Activated CD4-positive, alpha-beta T cell treated with anti-CD3 and anti-CD28 coated beads, Interleukin-2, Interleukin-4, amounts not matched to agents 100 ng/mL and 50 ng/mL, durations not matched to agents 16 hours and 8 hours (primary cell): ENCODE measurements at places on chromosomes 11 and 22.
A peak's percentile ranks its signal among the peaks of the same experiment; 100 is the strongest.

- no peak for DNase-seq
Measured at GRCh38 chr11:111419181-111419580, 40.1 kb upstream of the POU2AF1 start.

DNA sequence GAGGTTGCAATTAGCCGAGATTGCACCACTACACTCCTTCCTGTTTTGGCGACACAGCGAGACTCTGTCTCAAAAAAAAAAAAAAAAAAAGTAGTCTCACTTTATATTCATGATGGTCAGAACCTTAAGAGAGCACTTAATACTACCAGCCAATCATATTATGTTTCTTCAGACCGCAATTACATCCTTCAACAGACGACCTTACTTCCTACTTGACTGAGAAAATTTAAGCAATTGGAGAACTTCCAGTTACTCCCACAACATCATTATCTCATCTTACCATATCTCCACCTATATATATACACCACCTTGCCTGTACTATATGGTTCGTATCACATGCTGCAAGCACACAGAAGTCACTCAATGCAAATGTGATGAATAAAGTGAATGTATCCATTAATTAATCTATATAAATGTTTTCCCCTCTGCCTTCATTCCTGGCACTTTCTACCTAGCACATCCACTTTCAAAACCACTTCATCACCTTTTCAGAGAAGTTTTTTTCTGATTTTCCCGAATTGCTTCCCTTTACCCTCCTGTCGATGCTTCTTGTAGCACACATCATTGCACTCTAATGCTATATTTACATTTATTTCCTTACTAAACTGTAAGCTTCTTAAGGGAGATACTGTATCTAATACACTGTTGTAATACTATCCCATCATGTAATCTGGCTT, 13.8 kb downstream of the ATP5MG start:
- DNase-seq = no peak

GRCh38 chr11:76666408-76666807, 4.1 kb downstream of the LRRC32 start:
- DNase-seq = no peak

- no peak for DNase-seq
Measured at GRCh38 chr11:125167292-125167953, 2.9 kb downstream of the PKNOX2 start.

GRCh38 chr11:33028537-33028914, 10.8 kb upstream of the TCP11L1 start:
- DNase-seq = no peak

DNA sequence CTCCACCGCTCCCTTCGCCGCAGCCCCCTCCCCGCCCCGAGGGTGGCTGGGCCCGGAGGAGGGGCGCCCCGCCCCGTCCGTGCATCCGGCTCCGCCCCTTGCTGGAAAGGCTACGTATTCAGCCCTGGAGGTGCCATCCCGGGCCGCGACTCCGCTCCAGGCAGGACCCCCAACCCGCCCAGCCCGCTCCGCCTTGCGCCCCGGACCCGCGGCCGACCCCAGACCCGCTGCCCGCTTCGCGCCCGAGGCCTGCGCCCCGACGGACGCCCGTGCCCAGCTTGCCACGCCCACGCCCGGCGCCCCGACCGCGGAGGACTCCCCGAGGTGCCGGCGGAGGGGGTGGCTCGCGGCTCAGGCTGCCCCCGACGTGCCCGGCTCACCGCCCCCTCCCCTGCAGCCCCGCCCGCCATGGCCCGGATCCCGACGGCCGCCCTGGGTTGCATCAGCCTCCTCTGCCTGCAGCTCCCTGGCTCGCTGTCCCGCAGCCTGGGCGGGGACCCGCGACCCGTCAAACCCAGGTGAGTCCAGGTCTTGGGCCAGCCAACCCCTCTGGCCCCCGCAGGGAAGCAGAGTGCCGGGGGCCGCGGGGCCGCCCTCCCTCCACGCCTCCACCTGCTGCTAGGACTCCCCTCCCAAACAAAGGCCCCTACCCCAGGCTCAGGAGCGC, at the start of gene ADM2:
Gene ADM2, plus strand, starts transcription at position 104 of the 667 bp plus-strand sequence. Its CDS starts 305 bp downstream, at position 409.
- DNase-seq = peak; percentile 37

DNA sequence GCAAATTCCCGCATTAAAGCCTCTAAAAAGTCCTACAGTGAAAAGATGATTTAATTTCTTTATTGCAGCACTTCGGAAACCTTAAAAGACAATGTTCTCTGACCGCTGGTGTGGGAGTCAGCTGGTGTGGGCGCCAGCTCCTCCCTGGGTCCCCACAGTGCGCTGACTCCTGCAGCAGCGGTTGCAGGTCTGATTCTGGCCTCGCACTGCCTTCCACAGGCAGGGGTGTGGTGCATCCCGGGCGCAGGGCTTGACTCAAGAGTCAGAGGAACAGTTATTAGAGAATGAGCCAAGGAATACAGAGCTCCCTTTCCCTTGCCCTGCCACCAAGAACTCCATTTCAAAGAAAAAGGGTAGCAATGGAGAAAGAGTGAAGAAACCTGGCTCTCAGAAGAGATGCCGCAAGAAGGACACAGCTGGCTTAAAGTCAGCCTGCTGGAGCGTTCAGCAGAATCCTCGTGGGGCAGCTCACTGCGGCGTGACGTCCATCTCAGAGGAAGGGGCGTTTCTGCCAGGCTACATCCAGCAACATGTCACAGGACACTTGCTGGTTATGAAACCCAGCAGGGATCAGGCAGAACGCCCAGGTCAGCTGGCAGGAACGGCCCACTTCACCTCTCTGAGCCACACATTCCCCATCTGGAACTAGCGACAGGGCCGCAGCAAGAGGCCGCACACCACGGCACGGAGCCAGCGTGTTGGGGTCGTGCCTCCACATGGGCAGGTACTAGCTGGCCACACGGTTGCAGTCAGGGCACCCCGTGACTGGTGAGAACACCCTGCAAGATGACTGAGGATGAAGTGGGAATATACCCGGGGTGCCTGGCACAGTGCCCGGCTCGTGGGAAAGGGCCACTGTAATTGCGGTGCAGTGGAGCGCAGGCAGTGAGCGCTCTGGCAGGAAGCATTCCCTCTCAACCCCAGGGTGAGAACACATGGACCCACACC, 18.1 kb upstream of the EFCAB6 start:
- DNase-seq = no peak

DNA sequence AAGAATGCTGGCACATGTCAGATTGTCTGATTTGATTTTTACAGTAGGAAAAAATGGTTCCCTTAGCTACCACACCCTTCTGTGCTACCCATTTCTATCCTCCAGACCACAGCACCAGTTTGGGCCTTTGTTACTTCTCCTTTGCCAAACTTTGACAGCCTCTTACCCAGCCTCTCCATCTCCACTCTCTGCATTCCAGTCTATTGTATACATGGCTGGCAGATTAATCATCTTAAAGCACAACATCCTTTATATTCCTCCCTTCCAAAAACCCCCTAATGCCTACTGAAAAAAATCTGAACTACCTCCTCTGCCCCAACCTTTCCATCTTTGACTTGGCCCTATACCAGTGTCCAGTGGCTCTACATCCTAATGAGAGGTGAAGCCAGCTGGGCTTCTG, 10.8 kb upstream of the PANX1 start:
- no peak for DNase-seq

DNA sequence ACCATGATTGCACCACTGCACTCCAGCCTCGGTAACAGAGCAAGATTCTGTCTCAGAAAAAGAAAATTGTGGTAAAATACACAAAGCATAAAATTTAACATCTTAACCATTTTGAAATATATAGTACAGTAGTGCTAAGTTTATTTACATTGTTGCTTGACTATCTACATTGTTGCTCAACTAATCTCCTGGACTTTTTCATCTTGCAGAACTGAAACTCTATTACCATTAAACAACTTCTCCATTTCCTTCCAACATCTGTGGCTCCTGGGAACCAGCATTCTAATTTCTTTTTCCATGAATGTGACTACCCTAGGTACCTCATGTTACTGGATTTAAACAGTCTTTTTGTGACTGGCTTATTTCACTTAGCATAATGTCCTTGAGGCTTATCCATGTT, 13.5 kb upstream of the VWA5A start:
- DNase-seq = no peak

- no peak for DNase-seq
Measured at GRCh38 chr11:95066716-95067038, at the start of gene SRSF8. Gene SRSF8 (plus strand): TSS chr11:95066919. CDS start chr11:95067227, 308 bp downstream.

DNA sequence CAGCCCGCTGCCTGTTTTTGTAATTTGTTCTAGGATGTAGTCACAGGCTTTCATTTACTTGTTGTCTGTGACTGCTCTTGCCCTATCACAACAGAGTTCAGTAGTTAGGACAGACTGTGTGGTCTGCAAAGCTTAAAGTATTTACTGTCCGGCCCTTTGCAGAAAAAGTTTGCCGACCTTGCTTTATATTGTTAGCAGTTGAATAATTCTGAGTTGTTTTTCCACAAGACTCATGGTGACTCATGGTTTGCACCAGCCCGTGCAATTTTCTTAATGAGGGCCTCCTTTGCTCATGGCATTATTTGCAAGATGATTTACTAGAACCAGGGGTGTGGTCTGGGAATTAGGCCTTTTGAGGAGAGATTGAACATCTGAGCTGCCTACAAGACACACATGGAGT, 110.6 kb downstream of the SCN3B start:
- DNase-seq = no peak

DNA sequence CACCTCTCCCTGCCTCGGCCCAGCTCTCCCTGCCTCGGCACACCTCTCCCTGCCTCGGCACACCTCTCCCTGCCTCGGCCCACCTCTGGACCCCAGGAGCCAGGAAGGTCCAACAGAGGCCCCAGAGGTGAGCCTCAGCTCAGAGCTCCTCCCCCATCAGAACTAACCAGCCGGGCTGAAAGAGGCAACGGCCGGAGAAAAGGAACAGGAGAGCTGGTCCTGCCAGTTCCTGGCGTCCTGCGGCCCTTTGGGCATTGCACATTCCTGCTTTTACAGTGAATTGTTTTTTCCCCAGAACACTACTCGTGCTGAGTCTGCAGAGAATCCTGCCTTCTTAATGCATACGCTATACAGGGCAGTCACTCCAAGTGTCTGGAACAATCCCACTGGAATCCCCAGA, 45.8 kb downstream of the LMO1 start:
- no peak for DNase-seq

GRCh38 chr11:15837901-15838489, 518.4 kb downstream of the SOX6 start:
- DNase-seq = no peak

DNA sequence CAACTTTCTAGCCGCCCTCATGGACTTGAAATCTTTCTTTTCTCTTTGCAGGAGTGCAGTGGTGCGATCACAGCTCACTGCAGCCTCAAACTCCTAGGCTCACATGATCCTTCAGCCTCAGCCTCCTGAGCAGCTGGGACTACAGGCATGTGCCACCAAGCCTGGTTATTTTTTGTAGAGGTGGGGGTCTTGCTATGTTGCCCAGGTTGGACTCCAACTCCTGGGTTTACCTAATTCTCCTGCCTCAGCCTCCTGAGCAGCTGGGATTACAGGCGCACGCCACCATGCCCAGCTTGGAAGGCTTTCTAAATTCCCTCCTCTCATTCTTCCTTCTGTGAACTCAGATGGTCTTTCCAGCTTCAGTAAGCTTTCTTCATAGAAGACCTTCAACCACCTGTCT, 4.7 kb upstream of the APOA1 start:
- DNase-seq = no peak

DNA sequence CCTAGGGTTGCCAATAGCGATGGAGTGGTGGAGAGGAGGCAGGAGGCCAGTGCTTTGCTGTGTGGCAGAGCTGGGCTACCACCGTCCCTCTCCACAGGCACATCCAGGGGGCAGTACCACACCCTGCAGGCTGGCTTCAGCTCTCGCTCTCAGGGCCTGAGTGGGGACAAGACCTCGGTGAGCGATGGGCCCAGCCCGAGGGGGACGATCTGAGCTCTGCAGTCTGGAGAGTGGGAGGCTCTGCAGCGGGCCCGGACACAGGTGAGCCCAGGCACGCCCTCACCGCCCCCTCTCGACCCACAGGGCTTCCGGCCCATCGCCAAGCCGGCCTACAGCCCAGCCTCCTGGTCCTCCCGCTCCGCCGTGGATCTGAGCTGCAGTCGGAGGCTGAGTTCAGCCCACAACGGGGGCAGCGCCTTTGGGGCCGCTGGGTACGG, 2.5 kb downstream of the PKP3 start:
- no peak for DNase-seq

GRCh38 chr11:32987851-32988250, 27.8 kb upstream of the DEPDC7 start:
- DNase-seq = no peak

GRCh38 chr11:17219016-17219415, 11.2 kb upstream of the PIK3C2A start:
- no peak for DNase-seq

- no peak for DNase-seq
Measured at GRCh38 chr11:924406-925157, 1.1 kb upstream of the AP2A2 start.

DNA sequence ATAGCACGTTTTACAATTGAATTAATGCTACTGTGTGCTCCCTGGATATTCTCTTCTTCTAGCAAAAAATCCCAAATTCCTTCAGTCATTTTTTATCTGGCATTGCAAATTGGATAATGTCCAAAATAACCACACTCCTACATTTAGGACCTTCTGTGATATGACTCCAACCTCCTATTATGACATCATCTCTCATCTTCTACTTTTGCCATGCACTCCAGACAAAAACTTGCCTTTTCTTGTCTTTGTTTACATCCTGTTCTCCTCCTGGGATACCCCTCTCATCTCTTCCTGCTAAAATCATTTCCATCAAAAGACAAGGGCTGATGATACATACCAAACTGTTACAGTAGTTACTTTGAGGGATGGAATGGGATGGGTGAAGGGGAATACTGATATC, 20.6 kb upstream of the TMEM218 start:
- DNase-seq = no peak

DNA sequence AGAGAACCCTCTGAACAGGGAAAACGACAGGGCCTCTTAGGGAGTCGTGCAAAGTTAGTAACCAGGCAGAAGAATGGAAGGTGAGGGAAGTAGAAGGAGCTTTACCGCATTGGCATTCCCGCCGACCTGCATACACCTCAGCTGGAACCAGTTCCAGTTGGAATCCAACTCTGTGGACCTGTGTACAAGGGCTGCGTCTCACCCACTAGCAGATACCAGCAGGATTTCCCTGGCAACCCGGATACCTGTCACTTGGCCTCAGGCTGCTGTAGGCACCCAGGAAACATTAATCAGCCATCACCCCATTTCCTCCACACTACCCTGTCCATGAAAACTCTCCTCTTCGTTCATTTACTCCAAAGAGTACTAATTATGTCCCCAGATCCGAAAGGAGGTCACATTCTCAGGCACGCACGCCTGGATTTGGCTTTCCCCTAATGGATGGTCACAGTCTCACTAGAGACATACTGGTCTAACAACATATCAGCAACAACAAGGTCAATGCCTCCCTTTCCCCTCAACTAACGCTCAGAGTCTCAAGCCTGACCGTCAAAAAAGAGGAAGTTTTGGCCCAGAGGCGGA, 842 bp downstream of the ARFGAP2 start:
- DNase-seq = no peak
